ENCODE measurements at places on chromosomes 5 and 9.

- no peak for DNase-seq
Observed at GRCh38 chr5:147965715-147966114, 59.4 kb upstream of the C5orf46 start.

- no peak for DNase-seq
Observed at GRCh38 chr9:78884611-78885150, 587.8 kb downstream of the PSAT1 start.

DNA sequence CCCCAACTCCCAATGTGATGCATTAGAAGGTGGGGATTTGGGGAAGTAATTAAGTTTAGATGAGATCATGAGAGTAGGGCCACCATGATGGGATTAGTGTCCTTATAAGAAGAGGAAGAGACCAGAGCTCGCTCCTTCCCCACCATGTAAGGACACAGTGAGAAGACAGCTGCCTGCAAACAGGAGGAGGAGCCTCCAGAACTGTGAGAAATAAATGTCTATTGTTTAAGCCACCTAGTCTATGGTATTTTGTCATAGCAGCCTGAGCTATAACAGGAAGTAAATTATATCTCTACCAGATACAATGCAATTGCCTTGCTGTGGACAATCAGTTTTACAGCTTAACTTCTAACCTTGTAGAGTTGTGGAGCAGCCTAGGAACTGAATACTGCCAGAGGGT, 58.0 kb downstream of the ANKRD33B start:
- DNase-seq: no peak

DNA sequence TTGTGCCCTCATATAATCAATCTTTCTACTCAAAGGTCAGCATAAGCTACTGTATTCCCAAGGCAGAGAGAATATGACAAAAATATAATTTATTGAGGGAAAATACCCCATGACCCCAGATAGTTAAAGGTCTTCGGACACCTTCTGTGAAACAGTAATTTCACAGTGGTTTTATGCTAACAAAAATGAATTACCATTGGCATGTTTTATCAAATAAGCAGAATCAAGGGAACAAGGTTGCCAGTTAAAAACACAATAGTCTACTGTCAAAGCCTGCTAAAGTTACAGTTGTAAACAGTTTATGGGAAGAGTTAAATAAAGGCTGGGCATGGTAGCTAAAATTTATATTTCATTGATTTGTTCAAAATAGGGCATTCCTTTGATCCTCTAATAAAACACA, 154.3 kb downstream of the GIN1 start:
- DNase-seq: no peak

DNA sequence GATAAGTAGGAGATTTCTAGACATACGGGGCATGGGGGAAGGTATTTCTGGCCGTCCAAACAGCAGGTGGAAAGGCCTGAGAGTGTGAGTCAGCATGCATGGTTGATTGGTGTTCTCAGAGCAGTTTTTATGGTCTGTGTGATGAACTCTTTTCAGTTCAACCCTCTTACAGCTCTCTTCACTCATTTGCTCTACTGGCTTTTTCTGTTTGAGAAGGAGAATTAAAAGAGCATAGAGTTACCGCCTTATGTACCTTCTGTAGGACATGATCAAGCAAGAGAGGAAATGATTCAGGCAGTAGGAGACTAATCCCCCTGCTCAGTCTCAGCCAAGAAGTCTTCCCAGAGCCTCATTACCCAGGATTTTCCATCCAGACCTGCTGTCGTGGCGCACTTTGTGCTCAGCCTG, 92.4 kb downstream of the PRDM6 start:
- no peak for DNase-seq

DNA sequence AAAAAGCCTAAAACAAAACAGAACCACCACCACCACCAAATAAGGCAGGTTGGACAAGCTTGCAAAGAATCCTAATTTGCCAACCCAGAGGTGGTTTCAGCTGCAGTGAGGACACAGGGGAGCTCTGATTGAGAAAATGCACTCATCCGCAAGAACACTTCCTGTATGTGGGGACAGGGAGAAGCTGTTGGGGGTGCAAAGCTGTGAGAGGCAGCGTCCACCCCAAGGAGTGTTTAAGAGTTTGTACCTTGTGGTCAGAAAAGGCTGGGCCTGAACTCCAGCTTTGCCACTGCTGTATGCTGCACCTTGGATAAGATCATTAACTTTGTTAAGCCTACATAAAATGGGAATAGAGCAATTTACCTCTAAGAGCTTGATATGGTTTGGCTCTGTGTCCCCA, 511.7 kb downstream of the BNC2 start:
- no peak for DNase-seq

GRCh38 chr5:10595672-10596309, 31.9 kb downstream of the ANKRD33B start:
- no peak for DNase-seq

DNA sequence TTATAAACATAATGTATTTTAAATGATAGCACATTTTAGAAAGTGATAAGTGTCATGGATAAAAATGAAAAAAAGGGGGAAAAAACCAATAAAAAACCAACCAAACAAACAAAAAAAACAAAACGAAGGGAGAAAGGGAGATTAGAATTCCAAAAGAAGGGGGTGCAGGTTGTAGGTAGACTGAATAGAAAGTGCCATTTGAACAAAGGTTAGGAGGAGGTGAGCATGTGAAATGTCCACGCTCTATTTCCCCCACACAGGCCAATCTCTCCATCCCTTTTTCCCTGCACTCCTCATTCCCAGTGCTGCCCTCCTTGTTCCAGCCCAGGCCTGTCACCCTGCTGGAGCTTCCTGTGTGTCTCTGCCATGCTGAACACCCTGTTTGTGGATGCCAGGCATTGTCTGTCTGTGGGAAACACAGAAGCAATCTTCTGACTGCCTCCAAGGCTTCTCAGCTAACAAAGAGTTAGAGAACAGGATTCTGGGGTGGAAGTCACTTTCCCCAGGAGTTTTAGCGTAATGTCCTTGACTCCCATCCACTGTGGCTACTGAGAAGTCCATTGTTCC, 138.8 kb downstream of the ADAMTS16 start:
- DNase-seq: no peak

DNA sequence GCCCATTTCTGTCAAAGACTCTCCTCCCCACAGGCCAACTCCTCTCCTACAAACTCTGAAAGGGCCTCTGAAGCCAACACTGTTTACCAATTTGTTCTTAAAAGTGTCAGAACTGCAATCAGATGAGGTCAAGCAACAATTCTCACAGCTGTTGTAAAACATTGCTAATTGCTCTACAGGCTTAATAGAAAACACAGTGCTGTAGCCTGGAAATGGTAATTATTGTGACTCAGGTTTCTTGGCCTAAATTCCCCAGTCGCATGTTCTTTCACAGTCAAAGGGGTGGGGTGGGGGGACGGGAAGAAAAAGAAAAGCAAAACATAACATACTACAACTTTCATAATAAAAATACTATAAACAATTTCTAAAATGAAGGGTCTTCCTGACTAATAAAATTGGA, 343.2 kb downstream of the DMAC1 start:
- DNase-seq: no peak

DNA sequence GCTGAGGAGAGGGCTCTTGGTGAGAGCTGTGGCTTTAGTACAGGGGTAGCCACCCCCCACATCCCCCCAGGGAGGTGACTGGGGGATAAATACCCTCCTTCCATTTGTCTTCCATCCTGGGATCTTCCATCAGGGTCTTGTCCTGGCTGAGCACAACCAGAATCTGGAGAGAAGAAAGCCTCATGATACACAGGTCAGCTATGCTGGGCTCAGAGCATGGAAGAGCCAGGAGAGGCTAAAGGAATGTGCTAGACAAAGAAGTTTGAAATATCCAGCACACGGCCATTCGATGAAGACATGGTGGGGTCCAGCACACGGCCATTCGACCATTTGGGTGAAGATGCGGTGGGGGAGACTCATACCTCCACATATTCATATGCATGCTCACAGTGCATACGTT, 30.0 kb downstream of the ROPN1L start:
- no peak for DNase-seq

GRCh38 chr5:123599171-123599570, 87.2 kb downstream of the CSNK1G3 start:
- no peak for DNase-seq

GRCh38 chr5:82692826-82693225, 384.4 kb downstream of the TMEM167A start:
- no peak for DNase-seq

DNA sequence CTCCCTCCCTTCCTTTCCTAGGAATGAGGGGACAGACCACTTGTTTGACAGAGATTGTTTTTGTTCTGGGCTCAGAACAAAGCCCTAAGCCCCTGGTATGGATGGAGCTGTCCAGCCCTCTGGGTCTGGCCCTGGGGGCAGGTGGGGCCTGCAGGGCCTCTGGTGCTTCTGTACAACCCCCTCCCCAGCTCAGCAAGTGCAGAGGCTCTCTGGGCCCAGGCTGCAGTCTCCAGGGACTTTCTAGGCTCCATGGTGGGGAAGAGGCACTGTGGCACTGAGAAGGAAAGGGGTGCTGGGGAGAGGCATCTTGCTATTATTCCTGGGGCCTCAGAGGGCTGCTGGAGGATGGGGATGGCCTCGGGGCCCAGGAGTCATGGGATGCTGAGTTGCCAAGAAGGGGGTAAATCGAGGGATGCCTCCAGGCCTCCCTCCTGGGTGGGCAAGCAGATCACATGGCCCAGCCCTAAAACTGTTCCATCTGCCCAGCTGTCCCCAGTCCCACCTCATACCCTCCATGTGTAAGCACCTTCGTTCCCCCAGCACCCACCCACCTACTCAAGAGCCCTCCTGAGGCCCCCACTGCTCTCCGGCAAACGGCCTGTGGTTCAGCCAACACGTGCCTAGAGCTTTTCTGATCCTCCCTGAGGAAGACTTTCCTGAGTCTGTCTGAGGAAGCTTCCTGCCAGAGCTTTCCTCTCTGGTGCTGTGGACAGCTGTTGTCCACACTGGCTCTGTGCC, 225.7 kb downstream of the CACNA1B start:
- DNase-seq: no peak

DNA sequence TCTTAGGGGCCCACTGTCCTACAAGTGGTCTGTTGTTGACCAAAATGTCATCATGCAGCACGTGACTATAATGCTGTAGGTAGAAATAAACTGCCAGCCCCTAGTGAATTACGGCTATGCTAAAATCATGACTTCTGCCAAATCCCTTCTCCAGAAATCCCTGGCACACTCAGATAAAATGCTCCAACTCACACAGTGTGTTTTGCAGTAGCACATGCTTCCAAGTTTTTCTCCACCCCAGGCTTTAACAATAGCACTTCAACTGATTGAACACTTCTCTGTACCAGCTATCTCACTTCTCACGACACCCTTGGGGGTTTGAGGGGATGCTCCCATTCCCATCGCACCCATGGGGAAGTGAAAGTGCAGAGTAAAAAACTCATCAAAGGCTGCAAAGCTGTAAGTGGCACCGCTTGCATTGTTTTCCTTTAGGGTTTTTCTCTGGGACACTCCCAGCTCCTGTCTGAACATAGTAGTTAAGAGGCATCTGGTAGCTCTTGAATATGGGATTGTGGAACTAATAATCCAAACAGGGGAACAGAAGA, 151.0 kb upstream of the SLC24A2 start:
- no peak for DNase-seq

- no peak for DNase-seq
Observed at GRCh38 chr9:138009803-138010690, 132.5 kb downstream of the CACNA1B start.

- no peak for DNase-seq
Observed at GRCh38 chr5:68415177-68416085, 199.9 kb downstream of the PIK3R1 start.

DNA sequence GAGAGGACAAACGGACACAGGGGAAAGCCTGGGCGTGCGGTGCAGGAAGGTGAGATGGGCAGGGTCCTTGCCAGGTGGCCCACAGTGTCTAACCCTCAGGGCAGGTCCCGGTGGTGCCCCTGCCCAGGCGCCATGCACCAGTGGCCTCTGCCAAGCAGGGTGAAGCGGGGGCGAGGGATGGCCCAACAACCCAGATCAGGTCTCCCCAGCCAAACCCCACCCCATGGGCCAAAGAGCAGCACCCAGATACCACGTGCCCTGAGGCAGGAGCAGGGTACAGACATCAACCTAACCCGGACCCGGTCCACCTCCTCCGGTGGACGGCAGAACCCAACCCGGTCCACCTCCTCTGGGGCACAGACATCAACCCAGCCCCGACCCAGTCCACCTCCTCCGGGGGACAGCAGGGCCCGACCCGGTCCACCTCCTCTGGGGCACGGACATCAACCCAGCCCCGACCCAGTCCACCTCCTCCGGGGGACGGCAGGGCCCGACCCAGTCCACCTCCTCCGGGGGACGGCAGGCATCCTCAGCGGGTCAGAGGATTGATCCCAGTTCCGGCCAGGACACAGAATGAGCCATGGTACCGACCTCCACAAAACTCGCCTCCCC, 12.8 kb downstream of the SLC12A7 start:
- no peak for DNase-seq

GRCh38 chr9:97852399-97853055, 499 bp upstream of the FOXE1 start:
- DNase-seq: no peak

GRCh38 chr9:130578865-130579737, at the start of gene FUBP3:
Gene FUBP3, plus strand, starts transcription at chr9:130579577. Its CDS starts 104 bp downstream, at chr9:130579681.
- peak; percentile 88 for DNase-seq

DNA sequence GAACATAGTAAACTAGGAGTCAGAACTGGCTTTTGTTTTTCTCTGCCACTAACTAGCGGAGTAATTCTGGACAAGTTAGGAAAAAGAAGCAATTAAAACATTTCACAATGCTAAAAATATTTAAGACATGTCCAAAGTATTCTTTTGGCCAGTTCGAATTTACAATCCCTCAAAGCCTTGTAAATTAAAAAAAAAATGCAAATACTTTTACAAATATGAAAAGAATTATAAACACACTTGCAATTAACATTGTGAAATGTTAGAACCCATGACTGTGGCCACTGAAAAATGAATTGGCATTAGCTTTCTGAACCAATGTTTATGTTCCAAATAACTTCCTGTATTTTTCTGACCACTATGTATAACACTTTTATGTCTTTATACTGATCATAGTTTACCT, 2.2 kb downstream of the RAD1 start:
- no peak for DNase-seq

GRCh38 chr9:83327323-83327722, 210.9 kb downstream of the FRMD3 start:
- DNase-seq: no peak

DNA sequence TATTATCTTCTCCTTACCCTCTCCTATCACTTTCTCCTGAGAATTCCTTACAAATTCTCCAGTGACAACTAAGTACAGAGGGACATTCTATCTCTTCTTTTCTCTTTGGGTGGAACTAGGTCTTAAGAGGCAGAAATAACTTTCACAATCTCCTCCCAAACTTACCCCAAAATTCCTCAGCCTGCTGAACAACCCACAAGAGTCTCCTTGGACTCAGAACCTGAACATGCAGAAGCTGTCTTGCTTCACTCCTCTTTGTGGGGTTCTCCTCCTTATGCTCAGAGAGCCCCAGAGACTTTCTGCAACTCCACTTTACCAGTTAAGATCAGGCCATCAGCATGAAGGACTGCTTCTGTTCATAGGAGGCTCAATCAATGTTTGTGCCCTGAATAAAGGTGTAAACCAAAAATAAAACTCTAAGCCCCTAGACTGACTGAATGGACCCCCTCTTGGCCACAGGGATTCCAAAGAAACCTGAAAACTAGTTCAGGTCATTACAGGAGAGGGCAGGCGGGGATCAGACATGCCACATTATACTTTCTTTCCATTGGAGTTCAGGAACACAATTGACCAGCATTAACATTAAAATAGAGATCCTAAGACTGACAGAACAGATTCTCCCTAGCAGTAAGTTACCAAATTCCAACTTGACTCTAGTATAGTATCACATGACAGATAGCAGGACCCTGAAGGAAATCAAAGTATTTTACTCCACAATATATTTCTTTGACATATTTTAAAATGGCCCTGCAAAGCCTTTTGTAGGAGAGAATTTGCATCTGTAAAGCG, 179.7 kb upstream of the FBXL17 start:
- no peak for DNase-seq

- DNase-seq: peak; percentile 72
Observed at GRCh38 chr9:137046088-137046787, at the start of gene NPDC1. Gene NPDC1, minus strand, starts transcription at chr9:137046177. Its CDS starts 188 bp downstream, at chr9:137045989.

Data from activated T-helper 9 cell treated with anti-CD3 and anti-CD28 coated beads, Interleukin-2, amount 50 U/mL, for 16 hours (primary cell).